ENCODE measurements at places on chromosomes 2 and 18. TPM values are rescaled to one million over a fixed set of nuclear protein-coding genes. Genes with fewer than 3 reads are reported as not detected.

Gene MYCN
- not detected for total RNA-seq

Gene SKA1
- total RNA-seq, result 11.7 TPM

Gene PLGLB1
- 0.30 TPM for total RNA-seq

Gene RGPD5
- total RNA-seq, result 6.9 TPM

Gene TUBB8B
- total RNA-seq, result not detected

Gene MRPL30
- 33.9 TPM for total RNA-seq

Gene SLC30A3
- 3.0 TPM for total RNA-seq

Gene ERFE
- 6.7 TPM for total RNA-seq

Measured in A549 treated with GW870086 at 1 μM for 4 hours (cell line).